ENCODE measurements at places on chromosomes 2 and 18.

DNA sequence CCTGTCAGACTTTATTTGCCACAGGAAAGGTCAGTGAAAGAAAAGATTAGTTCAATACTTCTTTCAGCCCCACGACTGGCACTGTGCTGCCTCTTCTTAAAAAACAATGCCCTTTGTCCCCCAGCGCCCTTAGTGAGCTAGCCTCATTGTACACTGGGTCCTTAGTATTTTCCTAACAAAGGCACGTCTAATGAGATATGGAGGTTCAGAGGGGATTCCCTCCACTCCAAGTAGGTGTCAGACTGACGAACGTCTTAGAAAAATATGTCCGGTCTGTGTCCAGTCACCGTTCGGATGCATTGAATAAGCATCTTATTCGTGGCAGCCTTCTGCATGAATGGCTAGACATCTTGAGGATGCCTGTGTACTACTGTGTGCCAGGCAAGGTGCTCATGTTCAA lies 1.1 kb downstream of the FECH start:
- no peak for DNase-seq

GRCh38 chr2:84925336-84925723 lies 19.9 kb downstream of the TMSB10 start:
- DNase-seq, result no peak

DNA sequence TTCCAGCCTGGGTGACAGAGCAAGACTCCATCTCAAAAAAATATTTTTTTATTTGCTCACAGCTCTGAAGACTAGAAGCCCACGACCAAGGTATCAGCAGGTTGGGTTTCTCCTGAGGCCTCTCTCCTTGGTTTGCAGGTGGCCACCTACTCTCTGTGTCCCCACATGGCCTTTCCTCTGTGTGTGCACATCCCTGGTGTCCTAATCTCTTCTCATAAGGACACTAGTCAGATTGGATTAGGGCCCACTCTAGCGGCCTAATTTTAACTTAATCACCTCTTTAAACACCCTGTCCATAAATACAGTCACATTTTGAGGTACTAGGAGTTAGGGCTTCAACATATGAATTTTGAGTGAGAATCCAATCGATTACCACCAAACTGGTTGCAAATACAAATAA lies 2.0 kb upstream of the RAB3GAP1 start:
- DNase-seq, result no peak

GRCh38 chr18:9696112-9696511 lies 12.0 kb upstream of the RAB31 start:
- DNase-seq, result no peak

DNA sequence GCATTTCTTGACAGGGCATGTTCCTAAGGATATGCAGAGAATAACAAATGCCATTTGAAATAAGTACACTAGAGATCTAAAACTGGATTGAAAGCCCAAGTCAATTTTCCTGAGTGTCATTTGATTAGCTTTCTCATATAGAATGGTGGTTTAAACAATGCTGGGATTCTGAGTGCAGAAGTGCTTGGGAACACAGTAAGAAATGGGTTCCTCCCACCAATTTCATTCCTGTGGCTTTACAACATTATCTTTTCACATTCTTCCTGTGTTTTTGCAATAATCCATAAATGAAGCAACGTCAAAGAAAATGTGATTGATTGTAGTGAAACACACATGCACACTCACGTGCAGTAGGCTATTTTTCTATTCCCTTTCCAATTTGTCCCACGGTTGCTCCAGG lies 1858.4 kb upstream of the PIK3C3 start:
- no peak for DNase-seq

- DNase-seq, result no peak
Observed at GRCh38 chr2:1967242-1968208, 223.2 kb upstream of the PXDN start.

GRCh38 chr2:68403199-68403644 lies 38.1 kb downstream of the PLEK start:
- DNase-seq, result no peak

GRCh38 chr2:54176577-54176976 lies 61.2 kb downstream of the ACYP2 start:
- no peak for DNase-seq

GRCh38 chr18:76410660-76411417 lies 84.2 kb downstream of the ZNF516 start:
- no peak for DNase-seq

GRCh38 chr2:199216253-199216652 lies 241.5 kb downstream of the SATB2 start:
- DNase-seq, result no peak

Measured in BJ (cell line).